ENCODE measurements at places on chromosomes 5 and 9.
A peak's percentile ranks its signal among the peaks of the same experiment; 100 is the strongest.

DNA sequence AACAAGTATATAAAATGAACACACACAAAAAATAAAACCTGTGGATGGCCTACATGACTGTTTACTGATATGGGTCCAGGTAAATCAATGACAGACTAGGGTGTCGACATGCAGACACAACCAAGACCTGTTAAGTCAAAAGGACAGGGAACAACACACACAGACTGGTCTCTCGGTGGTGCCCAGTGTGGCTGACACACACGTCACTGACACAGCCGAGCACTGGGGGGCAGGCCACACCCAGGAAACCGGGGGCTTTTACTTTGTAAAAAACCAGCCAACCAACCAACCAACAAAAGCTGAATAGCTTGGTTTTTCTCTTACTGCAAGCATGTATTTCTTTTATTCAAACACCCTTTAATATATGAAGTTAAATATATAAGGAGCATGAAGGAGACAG is 5.0 kb downstream of the FAM163B start:
- DNase-seq = no peak

GRCh38 chr5:89471115-89471514 is 588.1 kb upstream of the MEF2C start:
- DNase-seq = no peak

GRCh38 chr9:133238851-133239532 is 29.9 kb upstream of the OBP2B start:
- peak; percentile 28 for DNase-seq

- no peak for DNase-seq
These were observed 16.2 kb upstream of the PTGS1 start for GRCh38 chr9:122354536-122355199.

DNA sequence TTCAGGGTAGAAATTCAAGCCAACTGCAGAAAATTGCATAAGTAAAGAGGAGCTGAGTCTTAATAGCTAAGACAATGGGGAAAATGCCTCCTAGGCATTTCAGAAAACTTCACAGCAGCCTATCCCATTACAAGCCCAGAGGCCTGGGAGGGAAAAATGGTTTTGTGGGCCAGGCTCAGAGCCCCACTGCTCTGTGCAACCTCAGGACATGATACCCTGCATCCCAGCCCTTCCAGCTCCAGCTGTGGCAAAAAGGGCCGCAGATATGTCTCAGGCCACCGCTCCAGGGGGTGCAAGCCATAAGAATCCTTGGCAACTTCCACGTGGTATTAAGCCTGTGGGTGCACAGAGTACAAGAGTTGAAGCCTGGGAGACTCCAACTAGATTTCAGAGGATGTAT is 387.0 kb downstream of the ARRDC3 start:
- no peak for DNase-seq

- no peak for DNase-seq
These were observed 17.6 kb downstream of the TRIM14 start for GRCh38 chr9:98101416-98101815.

- no peak for DNase-seq
These were observed 6.4 kb upstream of the C6 start for GRCh38 chr5:41219658-41220269.

- no peak for DNase-seq
These were observed 162.5 kb upstream of the SMIM23 start for GRCh38 chr5:171623107-171623506.
